ENCODE measurements at places on chromosomes 16 and 17.

DNA sequence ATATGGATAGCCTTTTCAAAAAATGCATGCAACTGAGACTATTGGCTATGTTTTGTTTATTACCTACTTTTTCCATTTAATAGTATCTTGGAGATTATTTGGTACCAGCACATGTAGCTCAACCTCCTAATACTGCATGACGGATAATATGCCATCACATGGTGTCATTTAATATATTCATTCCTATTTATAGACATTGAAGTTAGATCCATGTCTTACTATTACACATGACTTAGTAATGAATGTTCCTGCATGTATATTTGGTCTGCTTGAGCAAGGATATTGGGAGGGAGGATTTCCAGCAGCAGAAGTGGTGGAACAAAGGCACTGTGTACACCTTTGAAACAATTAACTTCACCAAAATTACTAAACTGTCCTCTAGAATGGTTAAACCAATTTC lies 561.3 kb downstream of the WWOX start:
- DNase-seq = no peak

- DNase-seq = no peak
Observed at GRCh38 chr17:42291129-42291528, 2.8 kb downstream of the STAT5A start.

- DNase-seq = no peak
Observed at GRCh38 chr16:57639172-57639887, 10.9 kb downstream of the ADGRG1 start.

- no peak for DNase-seq
Observed at GRCh38 chr17:52079496-52079895, 79.0 kb downstream of the CA10 start.

All from CD4-positive, alpha-beta T cell treated with Interleukin-15 for 4 hours (primary cell).